Activated naive CD4-positive, alpha-beta T cell treated with Interleukin-2 at 50 U/mL for 16 hours (primary cell): ENCODE measurements at places on chromosomes 1 and 21.

DNA sequence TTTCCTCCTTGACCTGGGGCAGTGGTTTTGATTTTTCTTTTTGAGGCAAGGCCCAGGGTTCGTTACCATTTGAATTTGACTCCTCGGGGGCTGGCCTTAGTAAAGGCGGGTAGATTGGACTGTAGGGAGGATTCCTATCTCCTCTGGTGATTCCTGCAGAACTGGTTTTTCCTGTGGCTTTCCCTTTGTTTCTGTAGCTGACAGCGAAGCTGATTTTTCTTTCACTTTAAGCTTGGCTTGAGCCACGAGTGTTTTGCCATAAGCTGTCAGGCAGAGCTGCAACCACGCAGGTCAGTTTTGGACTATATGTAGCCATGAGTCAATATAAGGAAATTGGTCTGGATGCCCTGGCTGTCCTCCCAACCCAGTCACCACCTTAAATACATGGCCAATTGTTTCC, 28.7 kb upstream of the KCNJ15 start:
- no peak for DNase-seq

DNA sequence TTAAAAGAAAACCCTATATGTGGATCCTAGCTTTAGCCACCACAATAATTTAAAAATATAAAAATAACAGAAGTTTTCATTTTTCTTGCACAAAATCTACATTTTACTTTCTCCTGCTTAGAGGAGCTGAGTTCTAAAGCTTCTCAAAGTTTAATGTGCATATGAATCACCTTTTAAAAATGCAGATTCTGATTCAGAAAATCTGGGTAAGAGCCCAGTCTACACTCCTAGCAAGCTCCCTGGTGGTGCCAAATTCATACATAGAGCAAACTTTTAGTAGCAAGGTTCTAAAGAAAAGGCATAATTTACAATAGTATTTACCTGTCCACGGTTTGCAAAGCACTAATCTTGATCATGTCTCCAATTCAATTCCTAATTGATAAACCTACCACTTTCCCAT, 19.3 kb downstream of the RSBN1 start:
- no peak for DNase-seq

DNA sequence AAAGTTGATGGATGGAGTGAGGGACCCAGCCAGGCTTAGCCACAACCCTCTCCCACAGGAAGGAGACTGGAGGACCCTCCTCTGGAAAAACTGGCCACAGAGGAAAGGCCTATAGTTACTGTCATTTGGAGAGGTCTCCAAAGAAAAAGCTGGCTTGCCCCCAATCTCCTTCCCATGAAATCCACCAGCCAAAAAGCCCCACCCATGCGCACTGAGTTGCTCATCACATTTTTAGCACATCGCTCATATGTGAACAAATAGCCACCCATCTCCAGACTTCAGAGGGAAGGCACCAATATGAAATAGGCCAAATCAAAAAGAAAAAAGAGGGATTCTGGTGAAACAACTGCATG, 36.9 kb upstream of the QSOX1 start:
- DNase-seq = no peak

DNA sequence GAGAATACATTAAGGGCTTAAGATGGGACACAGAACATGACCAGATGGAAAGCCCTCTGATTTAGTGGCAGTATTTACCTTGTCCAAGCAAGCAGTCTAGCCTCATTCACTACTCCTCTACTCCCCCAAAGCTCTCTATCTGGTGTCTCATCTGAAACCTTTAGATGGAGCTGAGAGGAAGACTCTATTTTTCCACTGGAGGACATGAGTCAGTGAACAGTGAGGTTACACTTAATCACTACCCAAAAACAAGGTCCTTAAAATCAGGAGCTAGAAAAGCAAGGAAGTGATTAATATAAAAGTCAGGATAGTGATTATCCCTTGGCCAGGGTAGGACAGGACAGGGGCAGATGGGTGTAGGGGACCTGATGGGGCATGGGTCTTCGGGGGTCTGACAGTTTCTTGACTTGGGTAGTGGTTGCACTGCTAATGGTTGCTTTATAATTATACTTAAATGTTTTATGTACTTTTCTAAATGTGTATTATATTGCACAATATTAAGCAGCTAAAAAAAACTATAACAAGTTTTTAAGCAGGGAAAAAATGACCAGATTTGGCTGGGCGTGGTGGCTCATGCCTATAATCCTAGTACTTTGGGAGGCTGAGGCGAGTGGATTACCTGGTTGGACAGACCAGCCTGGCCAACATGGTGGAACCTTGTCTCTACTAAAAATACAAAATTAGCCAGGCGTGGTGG, 3.0 kb downstream of the PTPN22 start:
- DNase-seq = no peak

- no peak for DNase-seq
These were observed 2.8 kb downstream of the KCNN3 start for GRCh38 chr1:154867064-154867825.

GRCh38 chr21:32908534-32908933, 117.2 kb upstream of the OLIG2 start:
- no peak for DNase-seq

GRCh38 chr1:17439250-17440073, at the start of gene RCC2:
Gene RCC2, minus strand, starts transcription at chr1:17439677. Its CDS starts 1,163 bp downstream, at chr1:17438514.
- peak; percentile 76 for DNase-seq

- peak; percentile 47 for DNase-seq
These were observed 21.9 kb downstream of the RD3 start for GRCh38 chr1:211469938-211470529.

DNA sequence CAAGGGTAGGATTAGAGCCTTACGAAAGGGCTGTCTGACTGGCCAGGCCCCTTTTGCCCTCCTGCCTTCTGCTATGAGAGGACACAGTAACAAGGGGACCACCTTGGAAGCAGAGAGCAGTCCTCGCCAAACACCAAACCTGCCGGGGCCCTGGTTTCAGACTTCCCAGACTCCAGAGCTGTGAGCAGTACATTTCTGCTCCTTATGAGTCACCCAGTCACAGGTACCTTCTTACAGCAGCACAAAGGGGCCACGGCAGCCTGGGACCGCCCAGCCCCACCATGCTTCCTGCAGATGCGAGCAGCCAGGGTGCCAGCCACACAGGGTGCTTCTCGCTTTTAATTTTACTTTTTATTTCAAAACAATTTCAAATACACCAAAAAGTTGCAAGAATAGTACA, 17.2 kb upstream of the POFUT2 start:
- DNase-seq = peak; percentile 20

DNA sequence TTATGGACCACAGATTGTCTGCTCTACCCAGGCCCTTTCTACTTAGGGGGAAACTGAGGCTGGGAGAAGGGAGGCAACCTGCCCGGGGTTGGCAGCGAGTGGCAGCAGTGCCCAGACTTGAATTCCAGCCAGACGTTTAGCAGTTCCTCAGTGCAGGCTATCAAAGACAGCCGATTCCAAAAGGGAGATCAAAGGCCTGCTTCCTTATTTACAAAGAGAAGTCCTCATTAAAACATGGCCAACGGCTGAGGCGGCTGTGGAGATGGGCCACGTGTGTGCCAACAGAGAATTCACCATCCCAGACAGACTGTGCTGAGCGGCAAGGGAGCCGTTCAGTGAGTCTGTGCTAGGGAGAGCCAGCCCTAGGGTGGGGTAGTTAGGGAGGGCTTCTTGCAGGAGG, 27.7 kb downstream of the C1QB start:
- DNase-seq = no peak

DNA sequence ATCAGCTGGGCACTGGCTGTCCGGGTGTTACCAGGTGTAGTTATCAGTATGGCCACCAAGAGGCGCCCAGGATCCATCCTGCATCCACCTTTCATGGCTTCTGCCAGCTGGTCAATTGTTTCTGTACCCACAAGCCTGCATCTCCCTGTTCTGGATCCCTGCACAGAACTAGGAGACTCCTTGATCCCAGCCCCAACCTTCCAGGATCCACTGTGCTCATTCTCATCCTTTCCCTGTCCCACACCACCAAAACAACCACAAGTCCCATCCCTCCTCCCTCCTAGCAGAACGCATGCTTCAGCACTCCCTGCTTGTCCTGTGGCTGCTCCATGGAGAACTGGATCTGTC, 27.2 kb upstream of the FOXE3 start:
- peak; percentile 50 for DNase-seq

- no peak for DNase-seq
These were observed 39.4 kb downstream of the LTN1 start for GRCh38 chr21:28953247-28953646.

GRCh38 chr1:55209247-55209646, 5.9 kb downstream of the USP24 start:
- DNase-seq = no peak

- DNase-seq = no peak
These were observed 2.8 kb upstream of the SERINC2 start for GRCh38 chr1:31409946-31410858.

DNA sequence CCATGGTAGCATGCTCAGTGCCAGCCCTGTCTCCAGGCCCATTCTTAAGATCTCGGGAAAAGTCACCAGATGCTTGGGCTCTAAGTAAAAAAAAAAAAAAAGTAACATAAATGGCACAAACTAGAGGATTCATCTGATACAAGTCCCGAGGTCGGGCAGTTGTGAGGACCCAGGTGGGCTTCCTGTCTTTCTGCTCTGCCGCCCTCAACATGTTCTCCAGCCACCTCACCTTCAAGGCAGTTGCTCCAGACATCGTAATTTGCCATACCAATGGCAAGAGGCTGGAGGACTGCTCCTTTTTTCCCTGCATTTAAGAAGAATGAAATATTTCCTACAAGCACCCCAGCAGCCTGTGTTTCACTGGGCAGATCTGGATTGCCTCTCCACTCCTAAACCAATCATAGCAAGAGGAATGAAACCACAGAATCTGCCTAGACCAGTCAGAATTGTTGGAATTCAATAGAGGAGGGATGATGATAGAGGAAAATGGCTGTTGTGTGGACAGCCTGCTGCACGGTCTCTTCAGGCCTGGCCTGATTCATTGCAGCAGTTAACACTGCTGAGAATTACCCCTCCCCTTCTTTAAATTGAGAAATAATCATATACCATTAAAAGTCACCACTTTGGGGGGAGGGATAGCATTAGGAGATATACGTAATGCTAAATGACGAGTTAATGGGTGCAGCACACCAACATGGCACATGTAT, 5.4 kb downstream of the HMGN2 start:
- no peak for DNase-seq

- no peak for DNase-seq
These were observed 18.3 kb upstream of the NGF start for GRCh38 chr1:115356356-115356755.

DNA sequence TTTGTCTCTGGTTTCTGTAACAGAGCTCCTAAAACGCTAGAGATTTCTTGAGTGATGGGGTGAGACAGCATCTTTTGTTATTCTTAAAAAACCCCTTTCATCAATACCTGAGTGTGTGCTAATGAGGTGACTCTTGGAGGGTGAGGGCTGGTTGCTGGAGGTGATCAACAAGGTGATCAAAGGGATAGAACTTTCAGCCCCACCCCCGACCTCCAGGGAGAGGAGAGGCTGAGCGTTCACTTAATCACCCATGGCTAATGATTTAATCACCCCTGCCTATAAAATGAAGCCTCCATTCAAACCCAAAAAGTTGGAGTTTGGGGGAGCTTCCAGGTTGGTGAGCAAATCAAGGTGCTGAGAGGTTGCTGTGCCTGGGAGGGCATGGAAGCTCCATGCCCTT, 175.4 kb downstream of the SLC35F3 start:
- no peak for DNase-seq

DNA sequence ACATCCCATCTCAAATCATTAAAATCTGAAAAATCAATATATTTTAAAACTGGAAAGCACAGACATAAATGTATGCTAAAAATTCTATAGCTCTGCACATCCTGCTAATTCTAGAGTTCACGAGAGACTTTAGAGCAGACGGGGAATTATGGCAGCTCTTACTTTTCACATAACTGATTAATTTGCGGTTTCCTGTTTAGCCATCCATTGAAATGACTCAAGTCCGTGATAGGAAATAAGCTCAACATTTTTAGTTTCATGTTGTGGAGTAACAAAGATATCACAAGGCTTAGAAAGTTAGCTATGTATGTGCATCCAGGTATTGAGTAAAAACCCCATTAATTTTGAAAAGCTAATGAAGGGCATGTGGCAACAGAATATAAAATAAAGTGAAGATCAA, 123.2 kb downstream of the SMYD2 start:
- no peak for DNase-seq

- DNase-seq = no peak
These were observed 133.2 kb upstream of the KCNJ15 start for GRCh38 chr21:38123626-38124025.

DNA sequence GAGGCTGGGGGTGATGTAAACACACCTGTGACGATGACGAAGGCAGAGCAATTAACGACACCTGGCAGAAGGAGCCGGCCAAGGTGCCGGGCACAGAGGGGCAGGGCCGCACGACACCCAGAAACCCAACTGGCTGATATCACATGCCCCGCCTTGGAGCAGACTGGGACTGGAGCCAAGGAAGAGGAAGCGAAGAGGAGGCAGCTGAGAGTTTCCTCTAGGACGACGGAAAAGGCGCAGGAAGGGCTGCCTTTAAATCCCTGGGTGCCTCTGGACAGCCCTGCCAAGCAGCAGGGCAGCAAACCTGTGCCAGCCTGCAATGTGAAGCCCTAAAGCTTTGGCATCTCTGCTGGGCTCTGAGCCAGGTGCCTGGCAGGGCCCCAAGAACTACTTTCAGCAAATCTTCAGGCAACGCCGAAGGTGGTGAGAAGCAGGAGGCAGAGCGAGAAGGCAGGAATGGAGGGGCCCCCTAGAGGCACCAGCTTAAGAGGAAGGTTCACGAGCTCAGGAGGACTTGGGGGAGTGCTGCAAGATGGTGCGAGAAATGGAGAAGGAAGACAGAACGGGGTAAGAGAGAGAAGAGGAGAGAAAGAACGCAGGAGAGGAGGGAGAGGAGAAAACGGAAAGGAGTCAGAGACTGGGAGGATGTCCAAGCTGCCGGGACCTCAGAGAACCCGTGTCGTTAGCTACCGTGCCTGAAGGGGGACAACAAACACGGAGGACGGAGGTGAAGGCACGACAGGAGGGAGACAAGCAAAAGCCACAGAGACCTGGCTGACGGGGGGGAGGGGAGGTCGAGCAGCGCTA, 25.3 kb upstream of the PEF1 start:
- DNase-seq = peak; percentile 9

- no peak for DNase-seq
These were observed 15.0 kb downstream of the HTR1D start for GRCh38 chr1:23202263-23202749.

DNA sequence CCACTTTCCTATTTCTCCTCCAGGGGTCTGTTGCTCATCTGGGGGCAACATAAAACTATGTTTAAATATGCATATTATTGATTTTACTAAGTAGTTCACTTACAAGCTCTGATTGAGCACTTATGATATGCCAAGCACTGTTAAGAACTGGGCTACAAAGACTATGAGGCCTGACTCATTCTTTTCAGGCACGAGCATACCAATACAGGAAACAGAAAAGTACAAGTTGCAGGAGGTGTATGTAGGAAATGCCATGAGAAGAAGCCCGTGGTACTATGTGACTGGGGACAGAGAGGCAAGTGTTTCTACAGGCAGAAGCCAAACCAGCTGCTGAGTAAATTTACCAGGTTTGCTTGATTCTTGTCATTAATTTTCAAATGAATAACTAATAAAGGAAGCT, 120.4 kb upstream of the PTGFR start:
- DNase-seq = no peak

- no peak for DNase-seq
These were observed 152.2 kb upstream of the SGIP1 start for GRCh38 chr1:66381621-66382275.

- no peak for DNase-seq
These were observed 2.9 kb upstream of the PRDX6 start for GRCh38 chr1:173474097-173474779.
